HFF-Myc (cell line): ENCODE measurements at places on chromosomes 12 and 14.

GRCh38 chr14:35402323-35403113 lies 2.0 kb downstream of the NFKBIA start:
- no peak for DNase-seq

GRCh38 chr14:64952598-64953309 lies 10.2 kb upstream of the GPX2 start:
- DNase-seq, result no peak

DNA sequence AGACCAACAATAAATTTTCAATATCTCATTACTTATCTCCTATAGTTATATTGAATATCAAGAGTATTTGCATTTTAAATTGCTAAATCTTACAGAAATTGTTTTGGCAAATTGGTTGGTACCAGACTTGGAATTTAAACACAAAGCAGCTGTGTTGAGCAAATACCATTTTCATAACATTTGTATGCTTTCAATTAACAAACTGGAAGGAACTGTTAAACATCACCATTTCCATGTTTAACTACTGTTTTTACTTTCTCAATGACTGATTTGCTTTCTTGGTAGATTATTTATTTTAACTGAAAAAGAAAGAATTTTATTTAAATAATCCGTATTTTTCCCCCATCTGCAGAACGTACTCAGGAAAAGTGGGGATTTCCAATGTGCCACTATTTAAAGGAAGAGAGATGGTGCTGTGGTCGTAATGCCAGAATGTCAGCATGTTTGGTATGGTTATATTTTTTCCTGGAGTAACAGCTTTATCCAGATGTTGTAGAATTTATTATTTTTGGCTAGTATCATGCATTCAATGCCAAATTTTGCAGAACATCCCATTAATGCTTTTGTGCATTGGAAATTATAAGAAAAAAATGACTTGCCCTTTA lies 72.3 kb downstream of the METTL25 start:
- DNase-seq, result no peak

- peak; percentile 97 for DNase-seq
These were observed 78.3 kb downstream of the LGMN start for GRCh38 chr14:92670160-92670559.

DNA sequence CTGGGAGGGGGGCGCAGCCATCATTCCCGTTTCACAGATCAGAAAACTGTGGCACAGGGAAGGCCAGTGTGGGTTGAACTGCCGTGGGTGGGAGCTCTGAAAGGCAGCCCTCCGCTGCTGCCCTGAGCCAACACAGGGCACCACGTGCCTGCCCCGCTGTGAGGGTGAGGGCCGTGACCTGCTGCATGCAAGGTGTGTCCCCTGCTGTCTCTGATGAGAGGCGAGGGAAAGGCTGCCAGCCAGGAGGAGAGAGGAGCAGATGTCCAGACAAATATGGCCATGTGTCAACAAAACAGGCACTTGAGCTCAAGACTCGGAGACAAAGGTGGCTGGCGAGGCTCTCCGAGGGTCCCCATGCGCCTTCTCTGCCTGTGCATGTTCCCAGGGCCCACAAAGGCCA lies 108.8 kb downstream of the RBM19 start:
- DNase-seq, result no peak

- no peak for DNase-seq
These were observed 1.4 kb downstream of the COCH start for GRCh38 chr14:30875788-30876053.

- DNase-seq, result no peak
These were observed 834 bp downstream of the COCH start for GRCh38 chr14:30874999-30875787.

DNA sequence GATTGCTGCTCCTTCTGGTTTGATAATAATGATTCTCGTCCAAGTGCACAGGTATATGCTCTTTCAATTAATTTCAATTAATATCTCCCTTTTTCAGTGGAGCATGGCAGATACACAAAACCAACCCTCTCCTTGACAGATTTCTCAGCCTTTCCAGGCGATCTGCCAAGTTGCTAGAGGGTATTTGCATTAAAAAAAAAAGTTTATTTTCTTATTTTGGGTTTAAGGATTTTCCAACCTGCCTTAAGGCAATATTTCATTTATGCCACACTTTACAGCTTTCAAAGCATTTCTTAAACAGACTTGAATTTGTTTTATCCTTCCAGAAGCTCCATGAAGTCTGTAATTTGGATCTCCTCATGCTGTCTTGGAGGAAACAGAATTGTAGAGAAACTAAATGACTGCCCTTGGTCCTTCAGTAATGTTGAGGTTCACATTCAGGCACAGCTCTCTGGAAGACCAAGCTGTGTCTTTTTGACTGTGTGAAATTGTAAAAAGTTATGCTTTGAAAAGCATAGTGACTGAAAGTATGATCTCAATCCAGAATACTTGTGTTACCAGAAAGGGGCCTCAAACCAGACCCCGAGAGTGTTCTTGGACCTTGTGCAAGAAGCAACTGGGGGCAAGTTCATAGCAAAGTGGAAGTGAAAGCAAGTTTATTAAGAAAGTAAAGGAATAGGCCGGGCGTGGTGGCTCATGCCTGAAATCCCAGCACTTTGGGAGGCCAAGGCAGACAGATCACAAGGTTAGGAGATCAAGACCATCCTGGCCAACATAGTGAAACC lies 2.3 kb downstream of the DGLUCY start:
- DNase-seq, result no peak

DNA sequence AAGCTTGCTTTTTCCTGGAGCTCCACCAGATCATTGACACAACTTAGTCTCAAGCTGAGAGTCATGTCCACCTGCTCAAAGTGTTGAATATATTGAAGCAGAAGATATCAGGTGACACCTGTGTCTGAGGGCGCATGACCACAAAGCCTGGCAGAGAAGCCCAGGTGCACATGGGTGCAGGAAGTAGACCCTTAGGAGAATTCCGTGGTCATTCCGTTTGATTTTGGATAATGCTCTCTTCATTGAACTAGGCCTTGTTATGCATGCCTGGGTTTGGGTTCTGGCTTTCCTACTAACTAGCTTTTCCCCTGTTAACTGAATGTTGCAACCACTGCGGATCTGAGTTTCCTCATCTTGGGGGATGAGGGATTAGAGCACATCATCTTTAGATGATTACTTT lies 7.1 kb downstream of the ARHGDIB start:
- no peak for DNase-seq

- DNase-seq, result no peak
These were observed 62.5 kb upstream of the PTPRR start for GRCh38 chr12:70982991-70983390.

- no peak for DNase-seq
These were observed 1.2 kb downstream of the MGP start for GRCh38 chr12:14884458-14884878.

DNA sequence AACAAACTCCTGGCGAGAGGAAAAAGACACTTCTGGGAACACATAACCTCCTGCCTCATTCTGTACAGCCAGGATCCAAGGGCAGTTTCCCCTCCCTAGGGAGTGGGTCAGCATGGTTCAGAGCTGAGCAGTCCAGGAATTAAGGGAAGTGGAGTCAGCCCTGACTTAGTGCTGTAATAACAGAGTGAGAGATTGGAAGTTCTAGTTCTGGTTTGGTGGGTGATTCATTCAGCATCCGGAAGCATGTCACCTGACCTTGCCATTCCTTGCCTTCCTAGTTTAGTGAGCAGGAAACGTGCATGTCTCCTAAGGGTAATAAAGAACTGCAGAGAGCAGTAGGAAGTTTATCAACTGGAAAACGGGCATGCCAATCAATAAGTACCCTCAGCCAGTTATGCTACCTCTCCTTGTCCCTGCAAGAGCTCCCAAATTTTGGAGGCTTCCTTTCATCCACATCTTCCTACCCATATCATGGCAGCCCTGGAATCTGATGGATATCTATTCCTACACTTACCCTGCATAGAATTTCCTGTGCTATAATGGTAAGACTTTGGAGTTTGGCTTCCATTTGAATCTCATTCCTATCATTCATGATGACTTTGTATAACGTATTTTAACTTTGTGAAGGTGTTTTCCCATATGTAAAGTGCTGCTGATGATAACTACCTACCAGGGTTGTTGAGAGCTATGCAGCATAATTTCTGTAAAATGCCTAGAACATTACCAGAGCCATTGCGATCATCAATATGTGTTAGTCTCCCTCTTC lies 28.5 kb upstream of the MAGOHB start:
- DNase-seq, result peak; percentile 14

DNA sequence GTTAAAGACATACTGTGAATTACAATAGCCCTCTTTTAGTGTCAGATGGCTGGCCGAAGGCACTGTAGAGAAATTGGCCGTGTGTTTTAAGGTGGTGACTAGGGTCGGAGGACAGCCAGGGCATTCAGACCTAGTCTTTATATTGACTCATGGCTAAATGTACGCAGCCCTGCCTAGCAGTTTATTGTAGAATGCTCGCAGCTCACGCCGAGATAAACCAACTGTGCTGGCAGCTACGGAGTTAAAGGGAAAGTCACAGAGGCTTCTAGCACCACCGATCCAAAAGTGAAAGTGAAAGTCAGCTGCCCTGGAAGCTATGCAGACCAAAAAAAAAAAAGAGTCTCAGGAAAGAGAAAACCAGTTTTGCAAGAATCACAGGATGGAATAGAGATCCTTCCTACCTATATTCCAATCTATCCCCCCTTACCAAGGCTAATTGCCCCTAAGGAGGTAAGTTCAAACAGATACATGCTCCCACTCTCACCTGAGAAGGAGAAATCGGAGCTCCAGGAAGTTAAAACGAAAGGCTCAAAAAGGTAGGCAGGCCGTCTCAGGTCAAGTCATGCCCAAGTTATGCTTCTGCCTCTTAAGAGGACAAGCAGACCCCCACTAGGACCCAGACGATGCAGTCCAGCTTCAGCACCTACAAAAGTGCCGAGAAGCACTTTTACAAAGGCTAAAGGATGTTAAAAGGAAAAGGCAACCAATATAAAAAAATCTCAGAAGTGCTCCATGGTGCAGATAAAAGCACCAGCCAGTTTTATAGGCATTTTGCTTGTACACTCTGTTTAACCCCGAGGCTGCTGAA lies 24.8 kb downstream of the KLRK1 start:
- peak; percentile 39 for DNase-seq

DNA sequence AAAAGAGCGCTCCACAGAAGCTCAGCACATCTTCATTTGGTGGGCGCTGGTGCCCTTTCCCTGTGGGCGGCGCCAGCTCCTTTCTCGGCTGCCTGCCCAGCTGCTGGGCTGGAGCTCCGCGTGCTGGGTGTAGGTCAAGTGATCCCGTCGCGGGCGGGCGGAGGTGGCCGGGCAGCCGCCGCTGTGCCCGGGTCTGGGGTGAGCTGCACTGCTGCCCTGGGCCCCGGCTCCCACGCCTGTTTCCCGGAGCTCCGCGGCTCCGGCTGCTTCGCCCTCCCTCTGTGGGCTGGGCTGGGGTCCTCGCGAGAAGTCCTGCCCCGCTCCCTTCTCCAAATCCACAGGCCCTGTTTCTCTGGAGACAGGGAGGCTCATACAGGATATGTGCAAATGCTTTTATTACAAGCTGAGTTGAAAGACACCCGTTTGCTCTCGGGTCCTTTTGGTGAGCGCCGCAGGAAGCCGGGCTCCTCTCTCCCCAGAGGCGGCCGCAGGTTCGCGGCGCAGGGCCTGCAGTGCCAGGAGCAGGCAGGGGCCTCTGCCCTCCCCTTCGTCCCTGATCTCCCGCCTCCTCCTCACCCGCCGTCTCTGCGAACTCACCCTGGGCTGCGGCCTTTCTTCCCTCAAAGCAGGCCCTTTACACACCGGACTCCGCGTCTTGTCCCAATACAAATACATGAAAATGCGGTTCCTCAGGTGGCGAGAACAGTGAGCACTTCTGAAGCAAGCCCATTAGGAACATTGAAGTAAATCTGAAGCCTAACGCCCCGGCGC lies 67.8 kb upstream of the CAPRIN2 start:
- no peak for DNase-seq

DNA sequence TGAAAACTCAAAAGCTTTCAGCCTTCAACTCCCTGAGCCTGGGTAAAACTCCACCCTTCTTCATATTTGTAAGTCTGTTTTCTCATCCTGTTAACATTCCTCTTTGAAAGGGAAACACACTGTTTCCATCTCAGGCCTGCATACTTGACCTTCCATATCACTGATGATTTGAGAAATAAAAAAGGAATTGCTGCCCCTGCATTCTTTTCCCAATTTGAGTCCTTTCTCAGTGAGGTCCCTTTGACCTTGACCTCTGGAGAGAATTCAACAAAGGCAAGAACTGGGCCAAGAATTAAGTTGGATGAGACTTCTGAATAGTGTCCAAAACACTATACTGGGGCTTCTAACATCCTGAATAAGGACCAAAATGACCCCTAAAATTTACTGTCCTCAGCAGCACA lies 108.0 kb downstream of the AEBP2 start:
- DNase-seq, result no peak

DNA sequence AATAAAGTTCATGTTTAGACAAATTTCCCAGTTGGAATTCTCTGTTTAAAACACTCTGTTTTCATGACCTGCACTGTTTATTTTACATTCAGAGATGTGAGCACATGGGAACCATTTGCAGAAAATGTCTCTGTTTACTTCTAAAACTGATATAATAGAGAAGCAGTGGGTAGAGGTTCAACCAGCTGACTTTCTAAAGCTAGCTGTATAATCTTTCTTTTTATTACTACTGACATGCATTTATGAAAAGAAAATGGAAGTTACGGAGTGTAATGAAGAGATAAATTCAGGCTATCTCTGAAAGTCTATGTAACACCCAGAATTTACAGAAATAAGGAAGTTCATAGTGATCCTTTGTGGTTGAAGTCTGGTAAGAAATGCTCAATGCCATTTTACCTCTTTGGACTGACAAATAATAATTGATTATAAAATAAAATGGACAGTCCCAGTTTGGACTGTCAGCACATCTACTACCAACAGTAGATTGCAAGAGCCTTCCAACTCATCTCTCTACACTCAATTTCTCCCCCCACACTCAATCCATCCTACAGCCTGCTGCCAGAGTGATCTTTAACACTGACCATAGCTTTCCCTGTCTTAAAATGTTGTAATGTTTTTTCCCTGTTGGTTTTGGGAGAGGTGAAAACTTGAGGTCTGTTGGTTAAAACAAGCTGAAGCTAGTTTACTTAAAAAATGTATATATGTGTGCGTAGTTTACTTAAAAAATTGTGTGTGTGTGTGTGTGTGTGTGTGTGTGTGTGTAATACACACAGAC lies 137.4 kb downstream of the AEBP2 start:
- no peak for DNase-seq

- no peak for DNase-seq
These were observed 41.1 kb downstream of the SPTB start for GRCh38 chr14:64838656-64839055.

GRCh38 chr12:13702381-13702780 lies 279.0 kb downstream of the GRIN2B start:
- no peak for DNase-seq

DNA sequence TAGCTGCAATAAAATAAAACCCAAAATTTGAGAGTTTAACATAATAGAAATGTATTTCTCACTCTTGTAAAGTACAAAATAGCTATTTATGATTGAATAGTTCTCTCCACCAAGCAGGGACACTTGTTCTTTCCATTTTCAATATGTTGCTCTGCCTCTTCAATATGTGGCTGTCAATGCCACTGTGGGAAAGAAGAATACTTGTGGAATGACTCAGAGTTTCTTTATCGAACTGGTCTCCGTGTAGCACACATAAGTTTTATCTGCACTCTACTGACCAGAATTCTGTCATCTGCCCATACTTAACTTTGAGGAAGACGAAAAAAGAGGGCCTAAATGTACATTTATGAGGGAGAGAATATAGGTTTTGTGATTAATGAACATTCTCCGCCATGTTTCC lies 256.9 kb downstream of the ATXN7L3B start:
- no peak for DNase-seq

- no peak for DNase-seq
These were observed 216.7 kb downstream of the NUAK1 start for GRCh38 chr12:105921872-105922669.
